Pulmonary artery endothelial cell (primary cell): ENCODE measurements at places on chromosomes 7 and 10.

GRCh38 chr7:73715648-73716317, 3.7 kb downstream of the STX1A start:
- DNase-seq, result peak; percentile 79

- no peak for DNase-seq
Measured at GRCh38 chr7:142811154-142811737, 40.5 kb downstream of the PRSS2 start.

- no peak for DNase-seq
Measured at GRCh38 chr10:58396057-58396456, 10.8 kb downstream of the TFAM start.

DNA sequence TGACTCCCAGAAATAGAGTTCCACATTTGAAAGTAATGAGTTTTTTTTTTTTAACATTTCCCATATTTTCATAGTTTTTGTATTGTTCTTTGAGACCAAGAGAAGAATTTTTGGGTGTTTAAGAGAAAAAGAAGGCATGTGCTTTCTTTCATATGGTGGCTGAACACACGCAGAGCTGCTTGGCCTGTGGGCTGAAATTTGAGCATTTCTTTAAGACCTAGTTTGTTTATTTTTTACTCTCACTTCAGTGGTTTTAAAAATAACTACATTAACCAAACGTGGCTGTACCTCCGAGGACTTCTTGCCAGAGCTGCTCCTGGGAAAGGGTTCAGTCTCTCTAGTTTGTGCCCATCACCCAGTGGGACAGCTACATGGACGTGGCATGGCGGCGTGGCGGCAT, 58.3 kb downstream of the INPP5A start:
- no peak for DNase-seq

GRCh38 chr7:3067606-3068380, 24.1 kb upstream of the CARD11 start:
- DNase-seq, result no peak

DNA sequence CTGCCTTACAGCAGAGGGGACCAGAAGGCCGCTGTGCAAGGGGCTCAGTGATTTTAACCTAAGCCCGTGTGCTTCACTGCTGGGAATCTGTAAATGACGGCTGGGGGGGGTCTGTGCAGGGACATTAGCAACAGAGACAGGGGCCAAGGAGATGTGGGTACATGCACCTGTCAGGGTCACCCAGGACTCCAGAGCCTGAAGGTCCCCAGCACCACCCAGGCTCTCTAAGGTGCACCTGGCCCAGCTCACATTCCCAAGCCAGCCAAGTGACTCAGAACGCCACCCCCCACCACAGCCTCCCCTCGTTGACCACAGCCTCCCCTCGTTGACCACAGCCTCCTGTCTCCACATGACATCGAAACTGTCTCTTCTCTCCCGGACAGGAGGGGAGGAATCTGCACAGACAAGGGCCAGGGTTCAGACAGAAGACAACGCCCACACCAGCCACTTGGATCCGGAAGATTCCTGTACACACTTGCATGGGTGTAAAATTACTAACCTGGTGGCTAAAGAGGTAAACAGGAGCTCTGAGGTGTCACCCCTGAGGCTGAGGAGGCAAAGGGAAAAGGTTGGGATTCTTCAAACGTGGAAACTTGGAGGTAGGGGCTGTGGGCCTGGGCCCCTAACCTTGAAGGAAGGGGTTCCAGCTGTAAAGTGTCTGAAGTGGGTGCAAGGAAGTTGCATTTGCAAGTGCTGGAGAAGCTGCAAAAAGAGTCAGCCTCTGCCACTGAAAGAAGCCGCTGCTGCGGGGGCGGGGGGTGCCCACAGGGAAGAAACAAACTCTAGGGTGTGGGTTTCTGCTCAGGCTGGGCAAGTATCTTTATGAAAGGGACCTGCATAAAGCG, 27.0 kb downstream of the CALML3 start:
- DNase-seq, result no peak

DNA sequence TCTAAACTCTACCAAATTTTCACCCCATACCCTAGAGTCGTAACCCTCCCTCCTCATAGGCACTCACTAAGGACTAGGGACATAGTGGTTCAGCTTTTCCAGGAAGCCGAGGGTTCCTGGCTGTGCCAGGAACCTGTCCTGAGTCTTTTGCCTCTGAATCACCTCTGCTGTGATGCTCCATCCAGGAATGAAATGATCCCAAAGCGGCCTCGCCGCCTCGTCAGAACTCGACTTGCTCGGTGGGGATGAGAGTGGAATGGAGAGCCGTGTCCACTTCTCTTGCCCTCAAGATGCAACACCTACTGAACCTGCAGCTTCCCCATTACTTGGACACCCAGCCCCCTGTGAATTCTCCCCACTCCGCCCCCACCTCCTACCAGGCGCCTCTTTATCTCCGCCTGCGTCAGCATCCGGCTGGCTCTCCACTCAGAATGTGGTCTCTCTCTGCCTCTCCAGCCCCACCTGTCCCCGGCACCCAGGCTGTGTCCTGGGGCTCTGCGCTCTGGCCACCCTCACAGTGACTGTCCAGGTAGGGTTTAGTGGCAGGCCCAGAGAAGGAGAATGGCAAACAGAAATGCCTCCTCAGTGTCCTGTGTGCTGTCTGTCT, 366.1 kb upstream of the ZNF32 start:
- DNase-seq, result no peak

GRCh38 chr10:93873420-93874115, 20.2 kb upstream of the SLC35G1 start:
- no peak for DNase-seq

- DNase-seq, result no peak
Measured at GRCh38 chr10:6920072-6921019, 340.3 kb upstream of the PRKCQ start.

DNA sequence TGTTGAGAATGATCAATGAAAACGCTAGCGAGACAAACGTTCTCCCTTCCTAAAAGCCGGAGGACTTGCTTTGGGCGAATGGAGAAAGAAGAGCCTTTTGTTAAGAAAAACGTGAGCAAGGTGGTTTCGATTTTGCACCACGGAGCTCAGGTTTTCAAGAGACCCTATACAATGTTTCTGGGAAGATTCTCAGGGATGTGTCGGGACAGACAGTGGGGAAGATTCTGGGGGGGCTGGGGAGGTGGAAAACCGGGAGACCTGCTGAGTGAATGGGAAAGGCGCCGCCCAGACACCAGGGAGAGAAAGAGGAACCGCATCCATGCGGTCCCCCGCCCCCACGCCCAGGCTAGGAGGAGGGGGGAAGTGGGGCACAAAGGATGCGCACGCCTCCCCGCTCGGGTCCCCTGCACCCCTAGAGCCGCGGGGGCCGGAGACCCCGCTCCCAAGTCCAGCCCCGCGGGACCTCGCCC, 745 bp downstream of the YWHAG start:
- no peak for DNase-seq

- no peak for DNase-seq
Measured at GRCh38 chr7:17772581-17773288, 167.6 kb downstream of the SNX13 start.

DNA sequence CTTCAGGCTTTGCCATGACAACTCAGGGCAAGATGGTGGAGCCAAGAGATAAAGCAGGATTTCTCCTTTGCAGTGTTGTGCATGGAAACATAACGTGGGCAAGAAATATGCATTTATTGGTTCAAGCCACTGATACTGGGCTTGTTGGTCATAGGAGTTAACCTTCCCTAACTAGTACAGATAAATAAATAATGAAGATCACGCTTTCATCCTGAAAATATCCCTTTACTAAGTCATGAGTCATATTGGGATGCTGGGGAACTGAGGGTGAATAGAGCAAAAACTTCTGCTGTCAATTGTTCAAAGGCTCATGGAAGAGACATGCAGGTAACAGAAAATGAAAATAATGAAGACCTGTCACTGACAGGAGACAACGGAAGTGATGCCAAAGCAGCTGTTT, 55.5 kb downstream of the TES start:
- no peak for DNase-seq

DNA sequence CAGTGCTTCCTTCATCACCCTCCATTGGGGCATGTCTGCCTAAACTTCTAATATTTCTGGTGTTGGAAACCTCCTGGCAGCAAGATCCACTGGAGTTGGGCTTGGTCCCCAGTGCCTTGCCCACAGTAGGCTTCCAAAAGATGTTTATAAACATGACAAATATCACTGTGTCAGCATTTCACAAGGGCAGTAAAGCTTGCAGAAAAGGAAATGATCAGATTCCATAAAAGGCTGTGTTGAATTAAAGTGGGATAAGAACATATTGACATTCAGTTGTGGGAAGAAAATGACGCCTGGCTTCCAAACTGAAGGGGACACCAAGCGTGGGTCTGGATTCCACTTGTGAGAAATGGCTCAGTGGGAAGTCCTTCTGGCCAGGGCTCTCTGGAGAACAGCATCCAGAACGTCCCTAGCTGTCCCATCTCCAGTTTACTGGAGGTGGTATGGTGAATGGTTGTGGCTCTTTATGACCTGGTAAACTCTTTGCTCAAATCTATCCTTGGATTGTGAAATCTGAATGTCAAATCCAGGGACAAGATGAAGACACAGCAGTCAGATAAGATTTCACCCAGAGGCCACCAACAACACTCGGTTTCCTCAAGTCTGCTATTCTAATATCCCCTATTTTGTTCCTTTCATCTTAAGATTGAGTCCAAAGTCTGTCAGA, 287.2 kb downstream of the TNS3 start:
- no peak for DNase-seq

DNA sequence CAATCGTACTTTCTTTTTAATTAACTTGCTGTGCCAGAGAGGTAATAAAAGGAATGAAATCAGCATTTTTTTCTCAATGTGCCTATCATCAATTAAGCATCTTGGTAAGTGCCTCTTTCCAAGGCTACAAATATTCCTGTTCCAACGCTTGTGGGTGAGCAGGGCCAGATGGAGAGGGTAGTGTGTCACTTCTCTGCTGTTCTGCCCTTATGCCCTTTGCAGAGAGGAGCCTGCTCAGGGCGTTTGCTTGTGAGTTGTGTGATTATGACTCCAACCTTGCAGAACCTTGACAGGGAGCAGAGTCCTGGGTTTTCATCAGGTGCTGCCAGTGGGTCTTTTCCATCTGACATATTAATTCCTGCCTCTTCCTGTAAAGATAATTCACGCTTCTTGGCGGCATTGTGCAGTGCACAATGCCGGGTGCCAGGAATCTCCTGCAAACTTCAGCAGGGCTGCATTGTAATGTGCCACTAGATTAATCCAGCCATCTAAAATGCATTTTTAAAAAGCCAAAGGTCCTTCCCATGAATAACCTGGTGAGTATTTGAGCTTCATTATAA, 234.4 kb downstream of the ARHGAP12 start:
- no peak for DNase-seq

DNA sequence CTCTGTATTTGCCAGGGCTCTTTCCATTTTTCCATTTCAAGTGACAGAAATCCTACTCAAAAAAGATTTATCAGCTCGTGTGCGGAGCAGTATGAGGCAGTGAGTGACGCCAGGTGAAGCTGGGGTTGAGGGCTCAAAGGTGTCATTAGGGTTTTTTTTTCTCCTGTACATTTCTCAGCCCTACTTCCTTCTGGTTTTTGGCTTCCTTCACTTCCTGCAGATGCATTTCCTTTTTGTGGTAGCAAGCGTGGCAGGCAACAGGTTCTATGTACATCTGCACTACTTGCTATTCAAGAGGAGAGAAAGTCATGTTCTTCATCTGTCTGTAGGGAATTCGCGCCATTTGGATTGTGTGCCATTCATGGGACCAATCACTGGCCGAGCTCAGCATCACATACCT, 52.8 kb upstream of the AOAH start:
- DNase-seq, result no peak

DNA sequence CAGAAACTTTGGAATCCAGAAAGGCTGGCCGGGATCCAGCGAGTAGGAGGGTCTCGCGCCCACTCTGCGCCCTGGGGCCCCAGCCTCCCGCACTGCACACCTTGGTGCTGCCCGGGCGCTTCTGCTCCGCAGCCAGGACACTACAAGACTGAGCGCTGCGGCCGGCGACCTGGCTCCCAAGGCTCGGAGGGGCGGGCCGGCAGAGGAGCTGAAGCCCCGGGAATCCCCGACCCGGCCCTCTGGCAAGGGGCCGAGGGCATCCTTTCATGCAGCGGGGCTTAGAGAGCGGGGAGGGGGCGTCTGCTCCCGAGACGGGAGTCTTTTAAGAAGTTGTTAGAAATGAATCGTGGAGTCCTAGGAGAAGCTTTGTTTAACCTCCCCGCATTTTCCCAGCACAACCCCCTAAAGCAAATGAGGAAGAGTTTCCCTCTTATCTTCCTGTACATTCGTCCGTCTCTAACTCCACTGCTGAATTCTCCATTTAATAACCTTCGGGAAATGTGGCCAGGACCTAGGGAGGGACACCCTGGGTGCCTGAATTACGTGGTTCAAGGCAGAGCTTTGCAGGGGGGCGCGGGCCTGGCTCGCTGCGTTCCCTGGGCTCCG, 1.1 kb downstream of the VWC2 start:
- no peak for DNase-seq

GRCh38 chr10:73590881-73591799, at the start of gene USP54:
Gene USP54, minus strand, starts transcription at chr10:73591342. Its CDS starts 15,684 bp downstream, at chr10:73575658.
- no peak for DNase-seq

DNA sequence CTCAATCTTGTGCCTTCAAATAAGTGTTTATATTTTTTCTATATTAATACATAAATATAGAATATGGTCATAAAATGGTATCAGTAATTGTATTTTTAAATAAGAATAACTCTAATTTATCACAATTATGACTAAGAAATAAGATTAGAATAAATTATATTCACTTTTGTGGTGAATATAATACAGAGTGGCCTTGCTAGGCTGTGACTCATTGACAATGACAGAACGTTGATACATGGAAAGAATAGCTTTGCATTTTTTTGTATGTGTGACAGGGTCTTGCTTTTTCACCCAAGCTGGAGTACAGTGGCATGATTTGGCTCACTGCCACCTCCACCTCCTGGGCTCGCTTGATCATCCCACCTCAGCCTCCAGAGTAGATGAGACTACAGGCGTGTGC, 47.8 kb upstream of the PCLO start:
- no peak for DNase-seq

- no peak for DNase-seq
Measured at GRCh38 chr7:130367836-130368746, 12.2 kb upstream of the CPA1 start.

GRCh38 chr10:124351481-124352220, 67.1 kb downstream of the OAT start:
- DNase-seq, result no peak

GRCh38 chr7:104801022-104801421, 213.0 kb upstream of the KMT2E start:
- DNase-seq, result no peak

DNA sequence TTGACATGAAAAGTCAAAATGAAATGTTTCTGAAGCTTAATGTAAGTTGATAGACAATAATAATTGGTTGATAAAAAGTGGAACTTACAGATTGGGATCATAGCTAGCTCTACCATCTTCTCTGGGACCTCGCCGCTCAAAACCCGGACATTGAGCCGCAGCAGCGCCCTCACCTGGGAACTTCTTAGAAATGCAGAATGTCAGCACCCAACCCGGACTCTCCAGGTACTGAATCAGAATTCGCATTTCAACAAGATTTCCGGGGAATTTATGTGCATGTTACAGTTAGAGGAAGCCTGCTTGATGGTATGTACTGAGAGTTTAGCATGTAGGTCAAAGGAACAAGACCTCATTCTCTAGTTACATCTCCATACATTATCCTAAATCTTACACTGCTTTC, 36.7 kb upstream of the ABLIM1 start:
- DNase-seq, result no peak
